ENCODE measurements at places on chromosomes 4 and X.

DNA sequence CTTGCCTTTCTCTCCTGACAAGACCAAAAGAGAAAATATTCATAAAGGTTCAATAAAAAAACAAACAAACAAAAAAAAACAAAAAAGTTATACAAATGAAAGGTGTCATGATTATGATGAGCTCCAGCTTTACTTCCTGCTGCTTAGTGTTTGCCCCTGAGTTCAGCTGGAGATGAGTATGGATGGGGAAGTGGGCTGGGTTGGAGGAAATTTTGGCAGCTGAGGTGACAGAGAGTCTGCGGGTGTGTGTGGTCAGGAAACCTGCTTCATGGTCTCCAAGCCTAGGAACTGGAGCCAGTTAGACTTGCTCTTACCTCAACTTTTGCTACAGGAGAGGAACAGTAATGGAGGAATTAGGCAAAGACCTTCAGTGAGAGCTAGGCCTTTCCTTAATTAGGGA is 4.3 kb upstream of the CYSLTR1 start:
- DNase-seq, result no peak

DNA sequence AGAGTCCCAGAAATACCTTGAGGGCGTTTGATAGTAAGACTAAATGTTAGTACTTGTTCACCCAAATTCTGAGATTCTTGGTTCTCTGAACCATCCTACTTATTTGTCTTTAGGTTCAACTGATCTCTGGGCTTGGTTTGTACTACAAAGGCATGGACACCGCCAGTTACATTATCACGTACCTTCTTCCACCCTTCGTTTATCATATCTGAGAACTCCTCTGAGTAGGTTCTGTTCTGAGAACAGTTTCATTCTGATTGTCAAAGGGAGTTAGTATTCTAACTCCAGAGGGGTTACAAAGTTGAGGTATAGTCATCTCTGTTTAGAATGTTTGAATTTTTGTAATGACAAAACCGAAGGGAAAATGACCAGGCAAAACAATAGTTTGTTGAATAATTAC is 19.3 kb downstream of the ZFX start:
- DNase-seq, result no peak

DNA sequence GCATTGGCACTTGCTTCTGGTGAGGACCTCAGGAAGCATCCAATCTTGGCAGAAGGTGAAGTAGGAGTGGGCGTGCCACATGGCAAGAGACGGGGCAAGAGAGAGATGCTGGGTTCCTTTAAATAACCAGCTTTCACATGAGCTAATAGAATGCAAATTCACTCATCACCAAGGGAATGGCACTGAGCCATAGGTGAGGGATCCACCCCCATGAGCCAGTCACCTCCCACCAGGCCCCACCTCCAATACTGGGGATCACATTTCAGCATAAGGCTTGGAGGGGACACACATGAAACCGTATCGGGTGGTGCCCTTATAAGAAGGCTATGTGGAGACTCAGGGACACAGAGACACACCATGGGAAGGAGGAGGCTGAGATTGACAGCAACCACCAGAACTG is 140.0 kb upstream of the MSX1 start:
- DNase-seq, result no peak

DNA sequence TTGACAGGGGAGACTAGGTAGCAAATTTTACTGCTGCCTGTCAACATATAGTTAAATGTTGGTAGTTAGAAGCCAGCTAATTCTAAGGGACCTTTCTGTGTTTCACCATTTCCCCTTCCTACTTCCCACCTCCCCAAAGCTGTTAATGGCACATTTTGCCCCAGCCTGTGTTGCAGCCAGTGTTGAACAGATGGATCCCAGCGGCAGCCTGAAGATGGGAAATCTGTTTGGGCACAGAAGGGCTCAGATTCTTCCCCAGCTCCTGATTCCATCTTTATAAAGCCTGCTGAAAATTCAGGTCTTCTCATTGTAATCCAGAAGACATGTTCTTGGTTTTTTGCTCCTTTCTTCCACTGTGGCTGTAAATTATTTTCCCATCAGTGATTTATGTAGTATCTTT is 89.0 kb downstream of the SPRY1 start:
- no peak for DNase-seq

GRCh38 chr4:153153339-153153871 is 50.8 kb upstream of the TRIM2 start:
- DNase-seq, result peak; percentile 71

GRCh38 chrX:42934020-42934726 is 156.2 kb upstream of the PPP1R2C start:
- peak; percentile 37 for DNase-seq

DNA sequence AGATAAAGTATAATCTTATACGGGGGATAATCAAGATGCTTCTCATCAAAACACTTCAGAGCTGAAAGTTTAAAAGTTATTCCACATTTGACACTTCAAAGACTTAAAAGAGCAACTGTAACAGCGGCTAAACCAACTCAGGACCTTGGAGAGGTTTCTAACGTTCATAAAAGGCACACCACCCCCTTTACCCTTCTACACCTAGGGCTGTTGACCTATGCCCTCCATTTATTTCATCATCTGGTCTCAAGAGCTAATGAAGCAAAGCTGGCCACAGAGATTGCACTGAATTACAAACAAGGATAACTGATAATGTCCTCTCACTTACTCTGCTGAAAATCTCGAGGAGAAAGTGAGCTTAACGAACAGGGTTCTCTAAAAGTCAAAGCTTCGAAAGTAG is 1.1 kb upstream of the RPS6KA6 start:
- no peak for DNase-seq

DNA sequence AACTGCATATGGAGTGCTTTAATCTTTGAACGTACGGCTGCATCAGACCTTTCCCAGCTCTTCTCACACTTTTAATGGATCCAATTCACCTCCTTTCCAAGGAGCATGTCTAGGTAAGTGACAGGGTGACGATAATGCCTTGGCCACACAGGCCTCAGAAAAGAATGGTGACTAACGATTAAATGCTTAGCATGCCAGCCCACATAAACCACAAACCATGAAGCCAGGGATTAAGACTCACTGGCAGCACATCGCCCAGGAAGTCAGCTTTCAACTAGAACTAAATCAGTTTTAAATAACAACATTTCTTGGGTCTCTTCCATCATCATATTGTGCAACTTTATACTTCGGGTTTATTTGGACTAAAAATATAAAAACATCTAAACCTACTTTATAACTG is 28.7 kb downstream of the INPP4B start:
- DNase-seq, result no peak

DNA sequence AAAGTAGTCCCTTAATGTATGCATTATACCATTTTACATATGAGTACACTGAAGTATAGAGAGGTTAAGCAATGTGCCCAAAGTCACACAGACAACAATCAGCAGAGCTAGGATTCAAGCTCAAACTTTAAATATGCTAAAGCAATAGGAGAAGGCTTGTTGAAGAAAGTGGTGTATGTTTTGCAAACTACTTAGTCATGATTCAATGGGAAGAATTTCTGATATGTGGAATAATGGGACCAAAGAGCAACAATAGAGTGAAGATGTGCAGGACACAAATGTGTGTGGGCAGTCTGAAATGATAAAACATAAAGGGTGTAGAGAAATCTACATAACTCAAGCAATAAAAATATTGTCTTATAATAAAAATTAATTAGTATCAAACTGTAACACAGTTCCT is 109.0 kb upstream of the ARSJ start:
- DNase-seq, result no peak

DNA sequence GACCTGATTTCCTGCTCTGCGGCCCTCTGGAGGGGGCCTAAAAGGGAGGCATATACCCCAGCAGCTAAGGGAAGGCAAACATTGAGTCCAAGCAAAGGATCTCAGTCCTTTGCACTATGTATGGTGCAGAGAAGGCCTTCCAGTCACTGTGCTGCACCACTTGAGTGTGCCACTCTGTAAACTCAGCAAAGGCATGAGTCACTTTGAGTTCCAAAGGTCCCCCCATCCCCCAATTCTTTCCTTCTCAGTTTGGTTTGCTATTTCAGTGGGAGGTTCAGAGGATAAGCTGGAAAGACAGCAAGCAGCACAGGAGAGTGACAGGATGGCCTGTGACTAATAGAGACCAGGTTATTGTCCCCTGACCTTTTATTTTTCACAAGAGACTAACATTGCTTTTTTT is 131.3 kb downstream of the FHDC1 start:
- no peak for DNase-seq

DNA sequence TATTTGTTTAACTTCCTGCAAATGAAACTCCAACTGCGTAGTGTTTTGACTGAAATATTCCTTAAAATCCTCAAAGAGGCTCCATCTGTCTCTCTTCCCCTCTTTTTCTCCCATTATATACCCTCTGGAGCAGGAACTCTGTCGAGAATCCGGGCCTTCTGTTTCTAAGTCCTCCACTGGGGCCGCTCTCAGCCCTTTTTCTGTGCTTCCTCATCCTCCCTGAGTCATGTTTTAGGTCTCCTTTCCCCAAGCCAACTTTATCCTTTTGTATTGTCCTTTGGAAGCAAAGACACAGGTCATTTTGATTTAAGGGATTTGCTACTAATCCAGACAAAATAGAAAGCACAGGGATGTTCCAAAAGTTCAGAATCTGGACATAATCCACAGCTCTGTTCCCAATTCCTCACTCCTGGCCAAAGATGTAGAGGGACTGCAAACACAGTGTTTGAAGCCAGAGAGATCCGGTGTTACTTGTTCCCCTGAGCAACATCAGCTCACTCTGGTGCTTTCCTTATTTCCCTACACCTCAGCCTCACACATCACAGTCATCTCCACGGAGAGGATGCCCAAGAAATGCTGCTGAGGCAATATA is 131.0 kb upstream of the KLF3 start:
- DNase-seq, result no peak

DNA sequence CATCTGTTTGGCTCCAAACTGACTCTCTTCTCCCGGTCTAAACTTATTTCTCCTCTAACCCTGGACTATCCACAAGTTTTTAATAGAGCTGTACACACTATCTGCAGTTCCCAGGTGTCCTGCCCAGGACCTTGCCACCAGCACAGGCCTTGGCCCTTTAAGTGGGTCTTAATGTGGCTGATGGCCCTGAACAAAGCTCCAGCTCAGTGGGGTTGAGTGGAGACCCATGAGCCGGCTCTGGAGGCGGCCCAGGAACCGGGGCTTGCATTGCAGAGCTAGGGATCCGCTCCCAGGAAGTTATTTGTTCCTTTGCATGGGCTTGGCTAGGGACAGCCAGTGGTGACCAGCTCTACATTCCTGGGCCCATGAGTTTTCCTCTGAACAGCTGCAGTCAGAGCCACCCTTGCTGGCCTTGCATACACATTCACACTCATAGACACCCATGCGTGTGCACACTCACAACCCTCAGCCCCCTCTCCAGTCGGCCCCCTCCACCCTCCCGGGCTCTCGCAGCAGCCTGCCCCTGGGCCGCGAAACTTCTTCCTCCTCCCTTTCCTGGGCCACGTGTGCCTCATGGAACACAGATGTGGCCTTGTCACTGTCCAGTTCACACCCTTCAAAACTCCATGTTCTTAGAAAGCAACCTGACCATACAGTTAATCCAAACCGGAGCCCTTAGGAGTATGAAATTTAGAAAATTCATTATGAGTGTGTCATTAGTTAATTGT is 58.2 kb downstream of the GPR143 start:
- no peak for DNase-seq

- DNase-seq, result no peak
Measured at GRCh38 chr4:108168160-108168670, 517 bp downstream of the LEF1 start.

Data from activated naive CD8-positive, alpha-beta T cell treated with anti-CD3 and anti-CD28 coated beads, Interleukin-2, amount 10 ng/mL, durations not matched to agents 7 days and 5 days (primary cell).